Large intestine (tissue), 12 donors: ENCODE measurements at places on chromosomes 4 and X. TPM values are rescaled to one million over a fixed set of nuclear protein-coding genes. Genes with fewer than 3 reads are reported as not detected.

The SAGE1 gene
- polyA plus RNA-seq = not detected

The ANKRD37 gene
- 9.1 TPM for polyA plus RNA-seq

The C4orf36 gene
- 0.60 TPM for polyA plus RNA-seq

GRCh38 chrX:9957743-9958142, 9.4 kb upstream of the CLDN34 start:
- no peaks in the 10 kb centered on the region for H3K27me3 ChIP-seq
- no peak overlapping the region for H3K4me3 ChIP-seq
- no peaks in the 10 kb centered on the region for H3K36me3 ChIP-seq
- no peak overlapping the region for H3K27ac ChIP-seq
- H3K4me1 ChIP-seq = no peaks in the 10 kb centered on the region

DNA sequence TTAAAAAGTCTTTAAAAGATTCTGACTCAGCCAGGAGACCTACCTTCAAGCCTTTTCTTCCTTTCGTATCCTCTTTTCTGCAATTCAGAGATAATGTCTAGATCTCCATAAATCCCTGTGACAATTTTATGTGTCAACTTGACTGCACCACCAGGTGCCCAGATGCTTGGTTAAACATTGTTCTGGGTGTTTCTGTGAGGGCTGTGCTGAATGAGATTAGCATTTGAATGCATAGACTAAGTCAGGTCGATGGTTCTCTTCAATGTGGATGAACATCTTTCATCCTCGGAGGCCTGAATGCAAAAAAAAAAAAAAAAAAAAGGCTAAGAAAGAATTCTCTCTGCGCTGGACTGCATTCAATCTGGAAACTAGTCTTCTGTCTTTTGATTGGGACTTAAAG, 1082.7 kb downstream of the NLGN4X start:
- no peak overlapping the region for H3K27ac ChIP-seq
- no peaks in the 10 kb centered on the region for H3K36me3 ChIP-seq
- no peak for DNase-seq
- no peaks in the 10 kb centered on the region for H3K4me1 ChIP-seq
- no peak overlapping the region for H3K4me3 ChIP-seq

DNA sequence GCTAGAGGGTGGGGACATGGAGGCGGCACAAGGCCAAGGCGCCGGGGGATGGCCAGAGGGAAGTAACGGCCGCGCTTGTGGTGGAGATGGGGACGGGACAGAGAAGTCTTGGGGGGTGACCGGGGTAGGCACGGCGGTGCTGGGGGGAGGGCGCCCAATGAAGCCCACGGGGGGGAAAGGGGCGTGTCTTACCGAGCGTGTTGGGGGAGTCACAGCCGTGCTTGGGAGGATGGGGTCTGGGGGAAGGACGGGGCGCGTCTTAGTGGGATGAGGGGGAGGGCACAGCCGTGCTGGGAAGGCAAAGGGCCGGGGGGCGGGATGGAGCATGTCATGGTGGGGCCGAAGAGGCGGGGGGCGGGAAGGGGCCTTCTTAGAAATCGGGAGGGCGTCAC, 952 bp downstream of the ARSD start:
- H3K4me1 ChIP-seq = no peaks in the 10 kb centered on the region
- peak overlapping the region; percentile 78 for H3K4me3 ChIP-seq
- H3K36me3 ChIP-seq = peaks cover 7% of the 10 kb centered on the region
- H3K27ac ChIP-seq = peak overlapping the region; percentile 97
- H3K27me3 ChIP-seq = no peaks in the 10 kb centered on the region

- DNase-seq = no peak
- no peak overlapping the region for H3K4me3 ChIP-seq
- no peaks in the 10 kb centered on the region for H3K36me3 ChIP-seq
- no peaks in the 10 kb centered on the region for H3K27me3 ChIP-seq
- no peak overlapping the region for H3K27ac ChIP-seq
Measured at GRCh38 chr4:121146530-121146929, 17.6 kb downstream of the TNIP3 start.

DNA sequence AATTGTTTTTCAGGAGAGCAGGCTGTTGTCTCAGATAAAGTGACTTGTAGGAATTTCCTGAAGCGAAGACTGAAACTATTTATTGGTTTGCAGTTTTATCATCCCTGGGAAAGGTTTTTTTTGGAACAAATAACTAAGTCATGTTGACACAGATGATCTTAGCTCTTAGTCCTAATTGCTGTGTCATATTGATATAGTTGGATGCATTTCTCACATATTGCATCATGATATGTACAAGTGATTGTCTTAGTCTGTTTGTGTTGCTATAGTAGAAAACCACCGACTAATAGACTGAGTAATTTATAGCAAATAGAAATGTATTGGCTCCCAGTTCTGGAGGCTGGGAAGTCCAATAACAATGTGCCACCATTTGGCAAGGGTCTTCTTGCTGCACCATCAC, 397.5 kb upstream of the PPP1R2C start:
- no peak for DNase-seq
- H3K4me3 ChIP-seq = no peak overlapping the region
- no peaks in the 10 kb centered on the region for H3K36me3 ChIP-seq
- H3K27me3 ChIP-seq = no peaks in the 10 kb centered on the region
- H3K4me1 ChIP-seq = no peaks in the 10 kb centered on the region
- H3K27ac ChIP-seq = no peak overlapping the region

GRCh38 chrX:28472926-28473325, 114.3 kb upstream of the IL1RAPL1 start:
- H3K4me1 ChIP-seq = no peaks in the 10 kb centered on the region
- no peaks in the 10 kb centered on the region for H3K27me3 ChIP-seq
- no peak overlapping the region for H3K27ac ChIP-seq
- no peaks in the 10 kb centered on the region for H3K36me3 ChIP-seq
- H3K4me3 ChIP-seq = no peak overlapping the region
- DNase-seq = no peak

- no peak overlapping the region for H3K4me3 ChIP-seq
- DNase-seq = no peak
- H3K27me3 ChIP-seq = no peaks in the 10 kb centered on the region
- H3K36me3 ChIP-seq = no peaks in the 10 kb centered on the region
- peaks cover 5% of the 10 kb centered on the region for H3K4me1 ChIP-seq
- no peak overlapping the region for H3K27ac ChIP-seq
Measured at GRCh38 chr4:139142087-139142486, 34.9 kb downstream of the ELF2 start.

DNA sequence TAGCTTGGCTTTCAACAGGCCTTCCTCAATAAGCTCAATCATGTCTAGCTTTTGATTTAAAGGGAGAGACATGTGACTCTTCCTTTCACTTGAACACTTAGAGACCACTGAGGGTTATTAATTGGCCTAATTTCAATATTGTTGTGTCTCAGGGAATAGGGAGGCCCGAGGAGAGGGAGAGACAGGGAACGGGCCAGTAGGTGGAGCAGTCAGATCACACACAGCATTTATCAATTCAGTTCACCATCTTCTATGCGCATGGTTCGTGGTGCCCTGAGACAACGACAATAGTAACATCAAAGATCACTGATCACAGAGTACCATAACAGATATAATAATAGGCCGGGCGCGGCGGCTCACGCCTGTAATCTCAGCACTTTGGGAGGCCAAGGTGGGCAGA, 17.8 kb downstream of the ZNF81 start:
- no peak overlapping the region for H3K27ac ChIP-seq
- no peaks in the 10 kb centered on the region for H3K27me3 ChIP-seq
- H3K4me1 ChIP-seq = no peaks in the 10 kb centered on the region
- H3K4me3 ChIP-seq = no peak overlapping the region
- peaks cover 3% of the 10 kb centered on the region for H3K36me3 ChIP-seq

DNA sequence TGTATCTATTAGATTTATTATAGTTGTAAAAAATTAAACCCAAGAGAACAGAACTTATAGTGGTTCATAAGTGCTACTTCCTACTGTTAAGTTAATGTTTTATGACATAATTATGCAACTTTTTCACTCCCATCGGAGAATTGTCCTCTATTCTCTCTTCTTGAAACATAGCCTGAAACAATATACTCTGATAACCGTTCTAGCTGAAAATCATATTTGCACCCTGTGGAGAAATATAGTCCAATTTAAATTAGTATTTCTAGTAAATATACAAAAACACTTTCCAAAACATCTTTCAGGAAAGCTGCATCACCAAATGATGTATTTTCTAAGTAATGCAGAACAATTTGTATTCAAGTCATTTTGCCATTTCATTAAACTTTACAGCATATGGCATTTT, 586.4 kb downstream of the PRR32 start:
- no peak overlapping the region for H3K27ac ChIP-seq
- H3K36me3 ChIP-seq = no peaks in the 10 kb centered on the region
- H3K27me3 ChIP-seq = no peaks in the 10 kb centered on the region

GRCh38 chrX:133786382-133786781, 199.0 kb downstream of the GPC3 start:
- peaks cover 30% of the 10 kb centered on the region for H3K4me1 ChIP-seq
- H3K27ac ChIP-seq = no peak overlapping the region
- no peaks in the 10 kb centered on the region for H3K36me3 ChIP-seq
- H3K27me3 ChIP-seq = no peaks in the 10 kb centered on the region
- no peak for DNase-seq

DNA sequence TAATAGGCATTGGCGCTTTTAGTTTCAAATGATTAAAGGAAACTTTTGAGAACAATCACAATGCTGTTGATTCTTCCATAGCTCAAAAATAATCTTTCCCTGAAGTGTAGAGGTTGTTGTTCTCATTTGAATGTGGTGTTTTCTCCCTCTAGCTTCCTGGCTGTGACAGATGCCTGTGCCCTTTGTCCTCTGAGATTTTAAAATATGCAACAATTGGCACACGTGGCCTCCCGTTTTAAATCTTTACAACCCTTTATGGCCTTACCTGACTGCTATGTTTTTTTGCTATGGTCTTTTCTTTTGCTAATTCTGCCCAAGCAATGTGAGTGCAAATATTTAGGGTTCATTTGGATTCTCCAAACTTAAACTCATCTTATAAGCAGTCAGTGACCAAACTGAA, 22.9 kb upstream of the CASK start:
- peak; percentile 85 for DNase-seq
- H3K27me3 ChIP-seq = no peaks in the 10 kb centered on the region
- H3K27ac ChIP-seq = peak overlapping the region; percentile 91
- peaks cover 17% of the 10 kb centered on the region for H3K4me1 ChIP-seq
- no peak overlapping the region for H3K4me3 ChIP-seq
- no peaks in the 10 kb centered on the region for H3K36me3 ChIP-seq

DNA sequence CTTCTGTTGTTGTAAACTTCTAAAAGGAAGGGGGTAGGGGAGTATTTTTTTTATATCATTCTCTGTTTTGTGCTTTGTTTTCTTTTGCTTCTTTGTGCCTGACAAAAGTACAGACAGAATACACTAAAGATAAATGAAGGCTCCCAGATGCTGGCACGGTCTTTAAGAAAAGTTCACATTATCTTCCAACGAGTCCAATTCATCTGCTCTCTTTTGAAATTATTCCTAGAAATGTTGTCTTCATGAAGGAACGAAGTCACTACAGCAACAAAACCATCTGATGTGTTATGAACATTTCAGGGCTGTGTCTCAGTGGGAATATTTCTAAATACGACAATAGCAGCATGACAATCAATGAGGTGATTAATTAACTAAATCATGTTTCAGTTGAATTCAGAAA, 813.8 kb upstream of the HTR2C start:
- H3K27me3 ChIP-seq = no peaks in the 10 kb centered on the region
- no peaks in the 10 kb centered on the region for H3K36me3 ChIP-seq
- no peak for DNase-seq
- H3K27ac ChIP-seq = no peak overlapping the region
- no peaks in the 10 kb centered on the region for H3K4me1 ChIP-seq

- DNase-seq = no peak
- H3K27me3 ChIP-seq = no peaks in the 10 kb centered on the region
- no peak overlapping the region for H3K27ac ChIP-seq
- H3K4me3 ChIP-seq = no peak overlapping the region
Measured at GRCh38 chrX:46873746-46874145, 36.9 kb downstream of the RP2 start.

DNA sequence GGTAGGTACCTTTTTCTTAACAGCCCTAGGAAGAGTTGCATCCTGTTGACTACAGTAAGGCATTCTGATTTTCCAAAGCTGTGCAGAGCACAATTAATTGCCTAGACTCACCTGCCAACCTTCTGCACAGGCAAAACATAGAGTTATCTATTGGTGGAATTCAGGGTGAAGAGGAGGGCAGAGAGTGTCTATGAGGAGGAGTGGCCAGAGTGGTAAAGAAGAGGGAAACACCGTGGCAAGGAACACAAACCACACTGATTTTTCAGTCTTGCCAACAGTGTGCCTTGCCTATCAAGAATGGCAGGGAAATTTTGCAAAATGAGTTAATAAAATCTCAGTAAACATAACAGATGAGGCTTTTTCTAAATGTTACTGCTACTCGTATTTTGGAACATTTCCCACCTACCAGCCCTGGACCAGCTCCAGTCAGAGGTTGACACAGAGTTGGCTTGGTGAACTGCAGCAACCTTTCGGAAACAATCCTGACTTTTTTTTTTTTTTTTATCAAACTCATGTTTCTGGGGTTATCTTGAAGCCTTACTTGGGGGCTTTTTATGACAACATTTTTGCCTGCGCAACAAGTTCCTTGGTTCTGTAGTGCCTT, 67.9 kb upstream of the CAPN6 start:
- H3K4me3 ChIP-seq = no peak overlapping the region
- no peaks in the 10 kb centered on the region for H3K27me3 ChIP-seq

DNA sequence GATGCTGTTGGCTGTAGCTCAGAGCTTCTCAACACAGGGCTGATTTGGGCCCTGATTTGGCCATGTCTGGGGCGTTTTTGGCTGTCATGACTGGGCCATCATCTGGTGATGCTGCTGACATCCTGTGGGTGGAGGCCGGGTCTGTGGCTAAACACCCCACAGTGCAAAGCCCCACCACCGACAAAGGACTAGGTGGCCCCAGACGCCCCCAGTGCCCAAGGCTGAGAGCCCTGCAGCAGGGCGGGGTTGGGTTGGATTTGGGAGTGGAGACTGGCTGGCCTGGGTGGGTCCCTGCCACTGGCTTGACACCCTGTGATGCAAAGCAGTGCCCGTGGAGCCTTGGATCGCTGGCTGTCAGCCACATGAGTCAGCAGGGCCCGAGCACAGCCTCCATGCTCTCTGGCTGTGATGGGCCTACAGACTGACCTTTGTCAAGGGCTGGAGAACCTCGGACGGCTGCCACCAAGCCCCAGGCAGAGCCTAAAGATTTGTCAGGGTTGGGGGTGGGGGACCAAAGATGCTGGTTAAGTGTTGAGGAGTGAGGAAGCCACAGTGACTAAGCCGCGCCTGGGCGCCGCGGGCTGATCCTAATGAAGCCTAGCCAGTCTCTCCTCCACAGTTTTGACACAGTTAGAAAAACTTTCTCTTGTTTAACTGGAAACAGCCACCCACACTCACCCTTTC, 28.3 kb downstream of the CYTL1 start:
- H3K4me3 ChIP-seq = no peak overlapping the region
- H3K27ac ChIP-seq = no peak overlapping the region
- H3K4me1 ChIP-seq = no peaks in the 10 kb centered on the region

DNA sequence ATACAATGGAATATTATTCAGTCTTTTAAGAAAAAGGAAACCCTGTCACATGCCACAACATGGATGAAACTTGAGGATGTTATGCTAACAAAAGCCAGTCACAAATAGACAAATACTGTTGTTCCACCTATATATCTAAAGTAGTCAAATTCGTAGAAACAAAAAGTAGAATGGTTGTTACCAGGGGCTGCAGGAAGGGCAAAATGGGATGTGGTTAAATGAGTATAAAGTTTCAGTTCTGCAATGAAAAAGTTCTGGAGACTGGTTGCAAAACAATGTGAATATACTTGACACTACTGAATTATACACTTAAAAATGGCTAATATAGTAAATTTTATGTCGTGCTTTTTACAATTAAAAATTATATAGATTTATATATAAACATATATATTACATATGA, 12.2 kb downstream of the SPOCK3 start:
- no peak overlapping the region for H3K27ac ChIP-seq
- no peaks in the 10 kb centered on the region for H3K36me3 ChIP-seq
- H3K4me3 ChIP-seq = no peak overlapping the region
